ENCODE measurements at places on chromosomes 4 and X.

GRCh38 chr4:151983854-151984253 is 223.0 kb upstream of the GATB start:
- no peak for DNase-seq

DNA sequence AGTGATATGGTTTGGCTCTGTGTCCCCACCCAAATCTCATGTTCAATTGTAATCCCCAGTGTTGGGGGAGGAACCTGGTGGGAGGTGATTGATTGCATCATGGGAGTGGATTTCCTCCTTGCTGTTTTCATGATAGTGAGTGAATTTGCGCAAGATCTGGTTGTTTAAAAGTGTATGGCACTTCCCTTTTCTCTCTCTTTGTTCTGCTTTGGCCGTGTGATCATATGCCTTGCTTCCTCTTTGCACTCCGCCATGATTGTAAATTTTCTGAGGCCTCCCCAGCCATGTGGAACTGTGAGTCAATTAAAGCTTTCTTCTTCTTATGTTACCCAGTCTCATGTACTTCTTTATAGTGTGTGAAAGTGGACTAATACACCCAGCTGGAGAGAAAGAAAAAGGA is 113.0 kb upstream of the AADAT start:
- DNase-seq, result no peak

DNA sequence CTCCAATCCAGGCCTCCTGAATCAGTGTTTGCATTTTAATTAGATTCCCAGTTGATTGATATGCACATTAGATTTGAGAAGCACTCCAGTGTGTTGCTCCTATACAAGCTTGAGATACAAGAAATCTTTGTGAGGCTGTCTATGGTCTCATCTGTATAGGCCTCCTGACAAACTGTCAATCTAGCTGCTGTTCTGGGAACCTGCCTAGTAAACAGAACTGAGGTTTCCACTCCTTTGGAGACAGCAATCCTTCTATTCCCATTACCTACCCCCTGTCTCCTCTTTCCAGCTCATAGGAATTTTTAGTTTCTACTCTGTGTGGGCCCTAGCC is 306.1 kb upstream of the EMCN start:
- no peak for DNase-seq

GRCh38 chr4:88440146-88440545 is 16.8 kb upstream of the HERC5 start:
- no peak for DNase-seq

DNA sequence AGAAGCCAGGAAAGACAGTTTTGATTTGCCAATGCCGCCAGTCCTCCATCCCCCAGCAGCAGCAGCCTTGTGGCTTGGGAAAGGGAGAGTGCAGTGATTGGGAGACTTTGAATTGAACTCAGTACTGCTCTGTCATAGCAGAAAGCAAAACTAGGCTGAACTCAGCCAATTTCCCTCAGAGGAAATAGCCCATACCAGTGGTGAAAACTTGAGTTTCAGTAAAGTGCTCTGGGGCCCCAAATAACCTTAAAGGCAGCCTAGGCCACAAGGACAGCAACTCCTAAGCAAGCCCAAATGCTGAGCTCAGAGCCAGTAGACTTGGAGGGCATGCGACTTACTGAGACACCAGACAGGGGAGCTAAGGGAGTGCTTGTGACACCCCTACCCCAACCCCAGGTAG is 2.0 kb upstream of the PROM1 start:
- no peak for DNase-seq

- no peak for DNase-seq
Measured at GRCh38 chr4:1728061-1728980, 7.0 kb downstream of the TACC3 start.

GRCh38 chr4:81675791-81676393 is 204.2 kb upstream of the RASGEF1B start:
- DNase-seq, result no peak

DNA sequence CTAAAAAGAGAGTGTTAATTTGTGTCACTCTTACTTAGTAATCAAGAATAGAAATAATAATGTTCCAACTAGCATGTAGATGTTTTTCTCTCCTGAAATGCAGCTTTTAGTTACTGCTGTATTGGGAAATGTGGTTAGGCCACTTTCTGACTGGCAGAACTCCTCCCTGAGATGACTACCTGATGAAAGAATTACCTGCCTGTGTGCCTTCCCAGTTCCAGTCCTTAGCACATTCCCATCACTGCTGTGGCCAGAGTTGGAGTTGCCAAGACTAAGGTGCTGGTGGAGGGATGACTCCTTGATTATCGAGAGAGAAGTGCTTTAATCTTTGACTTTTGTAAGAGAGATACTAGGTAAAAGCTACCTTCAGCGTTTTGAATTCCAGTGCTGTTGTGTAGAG is 9.5 kb downstream of the GAB1 start:
- no peak for DNase-seq

DNA sequence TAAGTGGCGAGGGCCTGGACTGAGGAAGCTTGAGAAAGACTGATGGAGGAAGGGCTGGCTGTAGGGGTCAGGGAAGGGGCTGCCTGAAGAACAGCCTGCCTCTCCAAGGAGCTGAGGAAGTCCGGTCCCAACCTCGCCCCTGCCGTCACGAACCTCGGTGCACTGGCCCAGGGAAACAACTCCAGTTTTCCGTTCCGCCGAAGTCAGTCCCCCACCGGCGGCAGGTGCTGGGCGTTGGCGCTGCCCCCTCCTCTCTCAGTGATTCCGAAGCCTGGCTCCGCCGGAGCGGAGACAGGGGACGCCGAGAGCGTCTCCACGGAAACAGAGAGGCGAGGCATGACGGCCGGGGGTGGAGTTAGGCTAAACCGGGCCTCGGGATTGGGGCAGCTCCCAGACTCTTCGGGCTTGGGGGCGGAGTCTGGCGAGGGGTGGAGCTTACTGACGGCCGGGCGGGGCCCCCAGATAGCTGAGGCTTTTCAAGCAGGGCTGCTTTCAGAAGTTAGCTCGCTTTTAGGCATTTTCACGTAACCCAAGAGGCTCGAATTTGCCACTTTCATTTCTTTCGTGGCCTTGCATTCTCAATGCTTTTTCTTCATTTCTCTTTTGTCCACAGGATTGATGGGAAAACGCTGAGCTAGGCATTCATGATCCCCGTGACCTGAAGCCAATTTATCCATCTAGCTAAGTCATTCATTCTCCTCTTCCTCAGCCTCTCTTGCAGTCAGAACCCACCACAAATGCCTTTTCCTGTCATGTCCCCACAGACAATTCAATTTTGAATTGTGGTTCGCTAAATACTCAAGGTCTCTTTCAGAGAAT is at the start of gene TTC29:
TSS of gene TTC29 (minus strand) at position 309 of the 819 bp plus-strand sequence. CDS start 5,969 bp downstream, outside the sequence.
- DNase-seq, result peak; percentile 31

DNA sequence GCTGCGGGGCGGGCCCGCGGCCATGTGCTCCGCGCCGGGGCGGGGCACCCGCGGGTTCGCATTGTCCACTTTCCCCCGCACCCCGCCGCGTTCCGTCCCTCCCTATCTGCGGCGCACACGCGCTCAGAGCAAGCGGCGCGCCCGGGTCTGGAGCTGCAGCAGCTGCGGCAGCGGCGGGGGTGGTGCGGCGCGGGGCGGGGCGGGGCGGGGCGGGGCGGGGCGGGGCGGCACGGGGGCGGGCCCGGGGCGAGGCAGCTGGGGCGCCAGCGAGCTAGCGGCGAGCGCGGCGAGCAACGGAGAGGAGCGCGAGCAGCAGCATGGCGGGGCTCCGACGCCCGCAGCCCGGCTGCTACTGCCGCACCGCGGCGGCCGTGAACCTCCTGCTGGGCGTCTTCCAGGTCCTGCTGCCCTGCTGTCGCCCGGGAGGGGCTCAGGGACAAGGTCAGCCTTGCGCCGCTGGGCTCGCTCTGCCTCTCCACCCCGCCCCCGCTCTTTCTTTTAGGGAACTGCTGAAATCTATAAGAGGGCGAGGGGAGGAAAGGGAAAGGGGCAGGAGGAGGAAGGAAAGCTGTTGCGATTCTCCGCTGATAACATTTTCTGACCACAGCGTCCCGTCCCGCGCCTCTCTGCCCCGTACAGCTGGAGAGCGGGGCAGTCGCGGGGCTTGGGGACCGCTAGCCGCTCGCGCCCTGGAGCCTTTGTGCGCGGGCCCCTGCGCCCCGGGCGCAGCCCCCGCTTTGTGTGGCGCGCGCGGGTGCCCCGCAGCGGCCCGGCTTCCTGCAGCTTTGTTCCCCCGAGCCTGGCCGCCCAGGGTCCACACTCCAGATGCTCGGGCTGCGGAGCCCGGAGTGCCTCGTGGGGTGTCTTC is at the start of gene TMEM131L:
TSS of gene TMEM131L (plus strand) at position 280 of the 868 bp plus-strand sequence. CDS start at position 318, 38 bp downstream.
- DNase-seq, result no peak

DNA sequence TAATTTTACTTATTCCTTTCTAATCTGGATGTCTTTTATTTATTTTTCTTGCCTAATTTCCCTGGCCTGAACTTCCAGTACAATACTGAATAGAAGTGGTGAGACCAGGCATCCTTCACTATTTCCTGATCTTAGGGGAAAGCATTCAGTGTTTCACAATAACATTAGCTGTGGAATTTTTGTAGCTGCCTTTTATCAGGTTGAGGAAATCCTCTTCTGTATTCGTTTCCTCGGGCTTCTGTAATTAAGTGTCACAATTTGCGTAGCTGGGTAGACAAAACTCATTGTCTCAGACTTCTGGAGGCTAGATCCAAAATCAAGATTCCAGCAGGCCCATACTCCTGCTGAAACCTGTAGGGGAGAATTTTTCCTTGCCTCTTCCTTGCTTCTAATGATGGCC is 598.4 kb upstream of the FTHL17 start:
- DNase-seq, result no peak

- no peak for DNase-seq
Measured at GRCh38 chr4:40283968-40284367, 51.2 kb upstream of the CHRNA9 start.

DNA sequence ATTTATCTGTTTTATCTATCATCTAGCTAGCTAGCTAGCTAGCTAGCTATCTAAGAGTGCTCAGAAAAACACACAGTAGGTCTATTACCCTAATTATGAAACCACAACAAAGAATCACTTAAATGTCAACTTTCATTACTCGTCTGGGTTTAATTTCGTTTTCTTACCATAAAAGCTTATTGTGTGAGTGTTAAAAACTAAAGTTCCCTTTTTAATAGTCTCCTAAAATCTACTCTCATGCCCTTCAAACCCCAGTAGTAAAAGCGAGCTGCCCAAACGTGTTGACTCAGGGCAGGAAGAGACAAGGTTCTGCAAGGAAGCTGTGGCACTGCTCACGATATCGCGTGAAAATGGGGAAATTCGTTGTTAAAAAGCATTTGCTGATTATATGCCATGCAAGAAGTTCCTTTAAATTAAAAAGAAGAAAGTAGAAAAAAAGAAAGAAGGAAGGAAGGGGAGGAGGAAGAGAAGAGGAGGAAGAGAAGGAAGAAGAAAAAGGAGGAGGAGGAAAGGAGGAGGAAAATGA is 595 bp downstream of the MBNL3 start:
- DNase-seq, result no peak

- no peak for DNase-seq
Measured at GRCh38 chr4:142040043-142040442, 403.7 kb downstream of the IL15 start.

GRCh38 chrX:154327038-154327820 is 31.6 kb downstream of the TKTL1 start:
- no peak for DNase-seq

GRCh38 chrX:26788402-26788998 is 572.5 kb downstream of the MAGEB5 start:
- no peak for DNase-seq

DNA sequence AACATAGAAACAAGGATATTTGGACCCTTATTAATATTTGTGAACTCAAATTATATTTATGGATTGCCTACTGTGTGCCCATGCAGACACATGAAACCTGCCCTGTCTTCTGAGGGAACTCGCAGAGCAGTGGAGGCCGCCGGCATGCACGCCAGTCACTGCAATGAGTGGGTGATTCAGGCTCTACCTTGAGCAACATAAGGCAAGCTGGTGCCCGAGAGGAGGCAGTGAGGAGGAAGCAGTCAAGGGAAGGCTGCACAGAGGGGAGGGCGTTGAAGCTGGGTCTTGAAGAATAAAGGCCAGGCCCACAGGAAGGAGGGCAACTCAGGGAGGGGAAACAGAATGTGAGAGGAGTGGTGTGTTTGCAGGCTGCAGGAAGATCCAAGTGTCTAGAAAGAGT is 52.8 kb downstream of the PPEF2 start:
- DNase-seq, result no peak

DNA sequence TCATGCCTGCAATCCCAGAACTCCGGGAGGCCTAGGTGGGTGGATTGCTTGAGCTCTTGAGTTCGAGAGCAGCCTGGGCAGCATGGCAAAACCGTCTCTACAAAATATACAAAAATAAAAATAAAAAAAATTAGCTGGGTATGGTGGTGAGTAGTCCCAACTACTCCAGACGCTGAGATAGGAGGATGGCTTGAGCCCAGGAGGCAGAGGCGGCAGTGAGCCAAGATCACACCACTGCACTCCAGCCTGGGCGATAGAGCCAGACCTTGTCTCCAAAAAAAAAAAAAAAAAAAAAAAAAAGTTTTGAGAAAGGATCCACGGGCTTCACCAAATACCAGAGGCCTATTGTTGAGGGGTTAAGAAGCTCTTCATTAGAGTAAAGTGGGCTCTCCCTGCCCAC is 8.0 kb downstream of the SUPT20HL2 start:
- no peak for DNase-seq

GRCh38 chrX:136806891-136807410 is 26.2 kb upstream of the ARHGEF6 start:
- DNase-seq, result no peak

GRCh38 chrX:11342673-11343072 is 49.5 kb downstream of the AMELX start:
- no peak for DNase-seq

GRCh38 chrX:38805432-38806389 is 4.5 kb downstream of the MID1IP1 start:
- DNase-seq, result peak; percentile 76

GRCh38 chr4:954211-955020 is 19.0 kb downstream of the DGKQ start:
- DNase-seq, result no peak

GRCh38 chr4:41613821-41614220 is 75.9 kb downstream of the LIMCH1 start:
- no peak for DNase-seq

- DNase-seq, result no peak
Measured at GRCh38 chr4:148749403-148749802, 307.2 kb upstream of the NR3C2 start.

DNA sequence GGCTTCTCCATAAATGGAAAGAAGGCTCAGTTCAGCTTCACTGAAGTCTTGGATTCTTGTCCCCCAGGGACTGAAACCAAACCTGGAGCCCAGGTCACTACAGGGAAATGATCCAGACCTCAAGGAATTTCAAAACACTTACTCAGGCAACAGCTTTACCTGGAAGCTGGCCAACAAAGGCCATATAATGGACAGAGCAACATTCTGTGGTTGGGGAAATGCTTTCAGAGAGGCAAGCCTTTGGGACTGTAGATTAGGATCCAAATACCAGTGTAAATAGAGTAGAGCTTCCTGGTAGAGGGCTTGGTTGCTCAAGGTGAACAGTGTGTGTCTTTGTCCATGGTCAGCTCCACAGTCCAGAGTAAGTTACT is 57.0 kb upstream of the PROM1 start:
- DNase-seq, result no peak

All from NCI-H2107 (cell line).